ENCODE measurements at places on chromosomes 3 and 15. TPM values are rescaled to one million over a fixed set of nuclear protein-coding genes. Genes with fewer than 3 reads are reported as not detected.

The HGD gene
- total RNA-seq: not detected

The GPR62 gene
- total RNA-seq: not detected

The HRH1 gene
- 4.2 TPM for total RNA-seq

The ITIH1 gene
- 0.12 TPM for total RNA-seq

The EFHB gene
- total RNA-seq: not detected

The GNL3 gene
- 76.4 TPM for total RNA-seq

The DUOX1 gene
- 114 TPM for total RNA-seq

The MYL3 gene
- total RNA-seq: 0.36 TPM

The STXBP5L gene
- not detected for total RNA-seq

The SKOR1 gene
- total RNA-seq: 0.08 TPM

The RTP1 gene
- total RNA-seq: not detected

DNA sequence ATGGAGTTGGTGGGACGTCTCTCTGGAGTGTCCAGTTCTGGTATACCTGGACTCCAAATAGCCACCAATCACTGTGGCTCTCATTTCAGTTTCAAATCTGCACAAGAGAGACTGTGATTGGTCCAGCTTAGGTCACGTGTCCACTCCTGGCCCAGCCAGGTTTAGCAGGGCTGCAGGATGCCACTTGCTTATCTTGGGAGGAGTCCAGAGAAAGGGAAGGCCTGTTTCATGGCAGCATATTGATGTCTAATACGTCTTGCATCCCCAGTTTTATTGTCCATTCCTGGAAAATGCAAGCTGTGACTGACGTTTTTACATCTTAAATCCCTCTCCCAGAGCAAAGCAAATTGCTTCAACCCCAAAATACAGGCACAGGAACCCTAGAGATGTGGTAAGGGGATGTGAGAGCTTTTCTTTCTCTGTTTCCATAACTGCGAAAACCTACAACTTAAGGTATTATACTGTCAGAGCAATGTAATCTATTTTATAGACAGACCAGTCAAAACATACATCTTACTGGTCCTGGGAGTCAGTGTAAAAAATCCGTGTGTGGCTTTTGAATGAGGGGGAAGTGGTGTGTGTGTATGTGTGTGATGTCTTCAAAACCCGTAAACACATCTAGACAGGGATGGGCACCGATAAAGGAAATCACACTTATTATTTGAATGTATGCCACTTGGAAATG is 274.4 kb downstream of the TLE3 start:
- no peak for ATAC-seq

- ATAC-seq: no peak
These were observed 3.9 kb downstream of the ZIC1 start for GRCh38 chr3:147412917-147413685.

- ATAC-seq: peak; percentile 52
These were observed 135.6 kb upstream of the SUCLG2 start for GRCh38 chr3:67790043-67790442.

DNA sequence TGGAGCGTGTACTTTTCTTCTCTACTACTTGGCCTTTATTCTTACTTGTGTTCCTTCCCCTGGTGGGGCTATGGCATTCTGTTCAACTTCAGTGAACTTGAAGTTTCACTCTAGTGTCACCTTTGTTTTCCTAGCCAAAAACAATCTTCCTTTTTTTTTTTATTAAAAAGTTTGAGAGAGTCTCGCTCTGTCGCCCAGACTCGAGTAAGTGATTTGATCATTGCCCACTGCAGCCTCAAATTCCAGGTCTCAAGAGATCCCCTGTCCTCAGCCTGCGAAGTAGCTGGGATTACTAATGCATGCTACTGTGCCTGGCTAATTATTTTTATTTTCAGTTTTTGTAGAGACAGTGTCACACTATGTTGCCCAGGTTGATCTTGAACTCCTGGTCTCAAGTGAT is 124.8 kb downstream of the SST start:
- ATAC-seq: no peak

DNA sequence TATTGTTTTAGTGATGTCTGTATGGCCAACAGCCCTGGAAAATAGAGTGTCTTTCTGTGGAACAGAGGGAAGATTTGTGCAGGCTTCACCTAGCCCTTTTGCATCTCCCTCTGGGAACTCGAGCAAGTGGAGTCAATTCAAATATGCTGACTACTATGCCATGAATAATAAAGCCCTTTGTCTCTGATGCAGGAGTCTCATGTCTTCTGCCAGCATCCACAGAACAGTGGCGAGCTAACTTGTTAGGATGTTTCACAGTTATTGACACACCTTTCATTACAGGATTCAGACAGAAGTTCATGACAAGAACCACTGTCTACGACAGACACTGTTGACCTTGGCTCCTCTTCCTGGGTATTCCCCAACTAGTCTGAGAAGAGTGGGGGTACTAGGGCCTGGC is 15.6 kb upstream of the CCDC54 start:
- ATAC-seq: no peak

DNA sequence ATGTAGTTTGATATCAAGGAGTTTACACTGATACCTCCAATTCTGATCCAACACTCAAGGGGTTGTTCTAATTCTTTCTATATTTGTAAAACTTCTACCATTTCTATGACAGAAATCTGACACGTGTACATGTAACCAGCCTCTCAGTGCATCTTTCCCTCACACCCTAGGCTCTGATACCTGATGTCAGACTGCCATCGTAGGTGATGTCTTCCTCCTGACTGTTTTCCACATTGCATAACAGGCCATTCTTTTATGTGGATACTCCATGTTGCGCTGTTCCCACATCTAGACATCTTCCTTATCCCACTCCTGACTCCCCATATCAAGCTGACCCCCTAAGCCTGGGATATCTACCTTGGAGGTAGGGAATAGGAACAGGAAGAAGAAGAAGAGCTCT is 159.1 kb downstream of the FNDC3B start:
- no peak for ATAC-seq

- no peak for ATAC-seq
These were observed 141.7 kb upstream of the MBNL1 start for GRCh38 chr3:152127058-152127457.

DNA sequence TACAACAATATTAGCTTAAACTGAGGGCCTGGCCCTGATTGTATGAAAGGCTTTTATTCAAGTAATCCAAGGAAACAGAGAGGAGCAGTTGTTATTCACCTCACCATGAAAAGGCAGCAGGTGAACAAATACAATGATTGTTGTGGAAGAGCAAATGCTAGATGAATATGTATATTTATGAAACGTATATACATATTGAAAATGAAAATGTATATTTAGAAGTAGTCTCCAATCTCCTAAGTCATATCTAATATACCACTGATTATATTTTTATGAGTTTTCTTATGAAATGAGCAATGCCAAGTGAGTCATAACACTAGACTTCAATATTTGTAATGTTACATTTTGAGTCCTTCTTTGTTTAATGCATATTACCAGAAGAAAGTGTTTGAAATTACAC is 116.2 kb upstream of the KCNMB2 start:
- no peak for ATAC-seq

- ATAC-seq: peak; percentile 42
These were observed 3.7 kb downstream of the IQSEC1 start for GRCh38 chr3:13069495-13069894.

- peak; percentile 98 for ATAC-seq
These were observed at the start of gene SEC61A1 for GRCh38 chr3:128051837-128052594. Gene SEC61A1 (plus strand): TSS chr3:128052437. CDS start chr3:128052553, 116 bp downstream.

DNA sequence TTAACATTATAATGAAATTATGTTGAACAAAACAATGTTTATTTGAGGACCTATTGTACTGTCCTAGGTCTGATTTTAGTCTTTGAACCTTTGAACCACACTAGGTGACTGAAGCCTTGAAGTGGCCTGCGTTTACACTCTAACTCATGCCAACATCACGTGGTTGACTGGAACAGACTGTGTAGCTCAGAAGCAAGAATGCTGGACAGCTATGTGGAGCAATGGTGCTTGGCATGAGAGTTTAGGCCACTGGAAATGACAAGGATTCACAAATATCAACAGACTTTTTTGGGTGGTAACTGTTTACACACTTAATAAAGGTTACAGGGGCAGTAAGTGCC is 391.5 kb downstream of the RAP2B start:
- no peak for ATAC-seq

DNA sequence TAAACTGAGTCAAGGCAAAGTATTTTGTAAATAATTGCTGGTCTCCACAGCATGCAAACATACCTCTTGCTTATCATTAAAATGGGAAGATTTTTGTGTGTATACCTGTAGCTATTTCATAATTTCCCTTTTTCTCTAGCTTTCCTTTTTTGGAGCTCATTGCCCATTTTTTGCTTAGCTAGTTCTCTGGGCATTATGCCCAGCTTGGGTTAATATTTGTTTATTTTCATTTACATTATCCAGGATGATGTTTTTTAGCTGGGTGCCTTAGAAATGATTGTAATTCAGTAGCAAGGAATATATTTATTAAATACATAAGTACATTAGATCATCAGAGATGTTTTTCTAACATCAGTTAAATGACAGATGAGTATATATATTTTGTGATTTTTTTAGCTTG is 1271.7 kb upstream of the GBE1 start:
- ATAC-seq: no peak

DNA sequence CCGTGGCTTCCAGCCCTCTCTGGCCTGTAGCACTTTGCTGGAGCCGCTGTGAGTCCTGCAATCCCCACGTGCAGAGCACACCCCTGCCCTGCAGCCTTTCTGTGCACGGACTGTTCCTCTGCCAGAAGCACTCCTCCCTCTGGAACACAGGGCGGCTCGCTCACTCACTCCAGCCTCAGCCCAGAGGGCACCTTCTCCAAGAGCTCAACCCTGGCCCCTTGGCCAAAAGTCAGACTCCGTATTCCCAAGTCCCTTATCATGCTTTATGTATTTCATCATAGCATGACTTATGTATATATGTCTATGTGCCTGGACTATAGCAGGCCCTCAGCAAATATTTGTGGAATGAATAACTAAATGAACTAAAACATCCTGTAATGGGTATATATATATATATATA is 63.2 kb downstream of the ASB7 start:
- ATAC-seq: peak; percentile 56

GRCh38 chr15:30962659-30963058 is 28.8 kb downstream of the MTMR10 start:
- ATAC-seq: no peak

GRCh38 chr3:11288786-11289637 is 16.8 kb downstream of the ATG7 start:
- ATAC-seq: peak; percentile 91

DNA sequence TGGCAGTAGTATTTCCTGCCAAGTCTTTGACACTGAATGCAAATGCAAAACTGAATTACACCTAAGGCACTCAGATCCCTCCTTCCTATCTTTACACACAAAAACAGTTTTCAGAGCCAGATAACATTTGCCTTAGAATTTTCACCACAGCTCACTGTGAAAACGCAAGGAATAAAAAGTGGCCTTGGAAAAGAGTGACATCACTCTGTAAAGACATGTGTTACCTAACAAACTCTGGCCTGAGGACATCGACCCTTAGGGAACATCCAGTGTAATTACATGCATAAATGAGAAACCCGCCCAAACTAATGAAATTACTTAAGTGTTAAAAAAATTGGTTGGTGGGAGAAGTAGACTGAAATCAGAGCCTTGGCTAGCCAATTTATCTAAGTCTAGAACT is 88.9 kb downstream of the PLOD2 start:
- ATAC-seq: no peak

DNA sequence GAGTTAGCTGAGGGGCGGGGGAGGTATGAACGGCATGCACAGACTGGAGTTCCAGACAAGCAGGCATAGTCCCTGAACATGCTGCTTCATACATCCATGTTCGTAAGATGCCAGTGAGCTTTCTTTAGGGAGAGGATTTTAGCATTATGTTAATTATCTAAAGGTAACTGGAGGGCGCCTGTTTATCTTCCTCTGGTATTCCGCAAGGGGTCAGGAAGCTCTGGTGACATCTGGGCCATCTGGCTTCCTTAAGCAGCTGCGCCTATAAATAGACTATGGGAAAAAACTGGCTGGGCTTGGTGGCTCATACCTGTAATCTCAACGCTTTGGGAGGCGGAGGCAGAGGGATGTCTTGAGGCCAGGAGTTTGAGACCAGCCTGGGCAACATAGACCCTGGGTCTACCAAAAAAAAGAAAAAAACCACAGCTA is 1.5 kb upstream of the FBXO22 start:
- ATAC-seq: no peak

GRCh38 chr3:113536627-113537101 is 4.3 kb downstream of the SIDT1 start:
- peak; percentile 88 for ATAC-seq

DNA sequence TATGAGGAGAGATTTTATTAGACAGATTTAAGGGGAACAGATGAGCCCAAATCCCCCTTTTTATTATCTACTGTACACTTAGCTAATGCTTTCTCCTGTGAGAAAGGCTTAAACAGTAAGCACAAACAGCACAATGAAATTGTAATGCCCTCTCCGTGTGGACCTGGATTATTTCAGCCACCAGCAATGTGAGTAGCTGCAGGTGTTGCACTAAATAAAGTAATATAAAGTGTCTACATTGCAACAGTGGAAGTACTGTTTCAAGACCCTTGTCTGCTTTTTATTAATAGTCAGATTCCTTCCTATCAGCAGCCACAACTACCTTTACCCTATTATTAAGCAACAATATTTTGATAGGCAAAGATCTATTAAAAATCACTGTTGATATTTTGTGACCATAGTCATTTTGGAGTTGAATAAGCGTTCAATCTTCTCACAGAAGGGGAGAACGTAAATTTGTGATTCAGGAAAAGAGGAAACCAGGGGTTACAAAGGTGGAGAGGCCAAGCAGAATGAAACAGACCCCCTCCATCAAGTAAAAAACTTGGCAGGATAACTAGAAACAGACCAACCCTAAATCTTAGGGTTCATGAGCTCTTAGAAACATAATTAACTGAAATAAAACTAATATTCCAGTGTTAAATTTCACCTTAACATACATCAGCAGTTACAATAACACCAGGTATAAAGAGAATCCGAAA is 422.6 kb downstream of the MECOM start:
- no peak for ATAC-seq

DNA sequence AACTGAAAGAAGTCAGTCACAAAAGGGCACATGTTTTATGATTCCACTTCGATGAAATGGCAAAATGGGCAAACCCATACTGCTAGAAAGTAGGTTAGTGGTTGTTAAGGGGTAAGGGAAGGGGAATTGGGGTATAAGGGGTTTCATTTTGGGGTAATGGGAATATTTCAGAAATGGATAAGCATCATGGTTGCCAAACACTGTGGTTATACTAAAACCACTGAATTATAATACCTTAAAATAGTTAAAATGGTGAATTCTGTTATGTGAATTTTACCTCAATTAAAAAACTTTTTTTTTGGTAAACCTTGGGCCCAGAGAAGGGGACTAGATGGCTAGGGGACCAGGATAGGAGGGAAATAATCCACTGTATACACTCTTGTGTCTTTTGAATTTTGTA is 52.3 kb upstream of the BHLHE40 start:
- no peak for ATAC-seq

Data from esophagus mucosa (tissue), 1 donor.